ENCODE measurements at places on chromosomes 12 and 14.

DNA sequence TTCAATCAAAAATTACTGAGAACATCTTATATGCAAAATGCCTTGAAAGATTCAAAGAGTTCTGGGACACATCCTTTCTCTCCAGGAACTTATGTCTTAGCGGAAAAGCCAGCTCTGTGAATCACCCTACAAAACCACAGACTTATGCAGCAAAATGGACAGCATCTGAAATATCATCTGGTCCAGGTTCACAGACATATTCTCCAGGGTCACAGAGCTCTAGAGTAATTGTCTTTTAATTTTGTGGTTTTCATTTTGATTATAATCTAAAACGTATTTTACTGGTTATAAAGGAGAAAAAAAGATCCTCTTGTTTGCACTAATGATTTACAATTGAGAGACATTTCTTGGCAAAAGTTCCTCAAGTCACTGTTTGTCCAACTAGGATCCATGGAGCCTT lies 246.2 kb downstream of the MSRB3 start:
- no peaks in the 10 kb centered on the region for H3K36me3 ChIP-seq
- H3K4me1 ChIP-seq, result no peaks in the 10 kb centered on the region
- H3K4me3 ChIP-seq, result no peak overlapping the region
- no peak overlapping the region for H3K27ac ChIP-seq
- no peaks in the 10 kb centered on the region for H3K27me3 ChIP-seq

DNA sequence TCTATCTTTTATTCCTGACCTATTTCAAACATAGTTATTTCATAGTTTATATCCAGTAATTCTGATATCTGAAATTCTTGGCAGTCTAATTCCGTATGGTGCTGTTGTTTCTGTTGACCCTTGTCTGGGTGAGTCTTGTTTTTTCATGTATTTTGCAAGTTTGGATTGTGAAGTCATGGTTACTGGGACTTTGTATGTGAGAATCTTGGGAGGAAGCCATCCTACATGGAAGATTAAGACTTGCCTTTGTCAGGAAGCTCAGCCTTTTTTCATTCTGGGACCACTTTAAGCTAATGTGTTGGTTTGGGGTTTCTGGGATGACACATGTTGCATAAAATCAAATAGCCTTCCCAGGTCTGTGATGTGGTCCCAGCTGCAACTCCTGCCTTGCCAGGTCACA lies 191.6 kb upstream of the E2F7 start:
- no peaks in the 10 kb centered on the region for H3K36me3 ChIP-seq
- no peaks in the 10 kb centered on the region for H3K27me3 ChIP-seq
- no peaks in the 10 kb centered on the region for H3K4me1 ChIP-seq
- H3K27ac ChIP-seq, result no peak overlapping the region

- no peak for DNase-seq
- H3K27ac ChIP-seq, result no peak overlapping the region
- H3K4me3 ChIP-seq, result no peak overlapping the region
- H3K27me3 ChIP-seq, result no peaks in the 10 kb centered on the region
Measured at GRCh38 chr12:103369929-103370328, 125.8 kb downstream of the C12orf42 start.

- H3K36me3 ChIP-seq, result no peaks in the 10 kb centered on the region
- no peak for DNase-seq
- no peak overlapping the region for H3K4me3 ChIP-seq
- H3K4me1 ChIP-seq, result no peaks in the 10 kb centered on the region
- H3K27ac ChIP-seq, result no peak overlapping the region
Measured at GRCh38 chr12:49615725-49616124, 7.6 kb upstream of the PRPF40B start.

- H3K36me3 ChIP-seq, result no peaks in the 10 kb centered on the region
- H3K4me1 ChIP-seq, result no peaks in the 10 kb centered on the region
- no peak overlapping the region for H3K27ac ChIP-seq
- H3K4me3 ChIP-seq, result no peak overlapping the region
- H3K27me3 ChIP-seq, result no peaks in the 10 kb centered on the region
- DNase-seq, result no peak
Measured at GRCh38 chr12:66600903-66601302, 78.0 kb downstream of the GRIP1 start.

DNA sequence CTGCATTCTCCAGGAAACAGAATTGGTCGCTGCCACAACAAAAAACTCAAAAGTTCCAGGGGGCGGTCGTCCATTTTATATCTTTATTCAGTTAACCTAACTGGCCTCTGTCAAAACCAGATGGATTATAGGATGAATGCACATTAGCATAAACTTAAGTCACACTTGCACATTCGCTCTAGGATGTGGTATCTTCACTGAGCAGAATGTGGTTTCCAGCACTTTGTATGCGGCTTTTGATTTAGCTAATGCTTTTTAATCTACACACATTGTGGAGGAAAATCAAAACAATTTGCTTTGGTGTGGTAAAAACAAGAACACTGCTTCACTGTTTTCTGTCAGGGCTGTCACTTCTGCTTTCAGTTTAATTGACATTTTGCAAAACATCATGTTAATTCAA lies 4.5 kb downstream of the TAS2R50 start:
- H3K27ac ChIP-seq, result no peak overlapping the region
- no peaks in the 10 kb centered on the region for H3K36me3 ChIP-seq
- H3K4me1 ChIP-seq, result no peaks in the 10 kb centered on the region
- no peak overlapping the region for H3K4me3 ChIP-seq
- H3K27me3 ChIP-seq, result no peaks in the 10 kb centered on the region

GRCh38 chr12:104662203-104662602 lies 205.5 kb downstream of the CHST11 start:
- no peaks in the 10 kb centered on the region for H3K27me3 ChIP-seq
- peaks cover 7% of the 10 kb centered on the region for H3K4me1 ChIP-seq
- H3K36me3 ChIP-seq, result no peaks in the 10 kb centered on the region
- no peak overlapping the region for H3K4me3 ChIP-seq
- no peak overlapping the region for H3K27ac ChIP-seq

GRCh38 chr12:57600395-57600794 lies 4.2 kb upstream of the DTX3 start:
- H3K4me1 ChIP-seq, result peaks cover 23% of the 10 kb centered on the region
- no peaks in the 10 kb centered on the region for H3K27me3 ChIP-seq
- no peaks in the 10 kb centered on the region for H3K36me3 ChIP-seq
- no peak overlapping the region for H3K4me3 ChIP-seq
- H3K27ac ChIP-seq, result no peak overlapping the region

- no peak overlapping the region for H3K27ac ChIP-seq
- H3K36me3 ChIP-seq, result no peaks in the 10 kb centered on the region
- peaks cover 18% of the 10 kb centered on the region for H3K4me1 ChIP-seq
- DNase-seq, result no peak
Measured at GRCh38 chr12:71439362-71439612, 311 bp upstream of the LGR5 start.

- no peaks in the 10 kb centered on the region for H3K36me3 ChIP-seq
- no peak overlapping the region for H3K4me3 ChIP-seq
- no peak overlapping the region for H3K27ac ChIP-seq
- DNase-seq, result no peak
Measured at GRCh38 chr12:43131301-43131700, 420.7 kb downstream of the ADAMTS20 start.

DNA sequence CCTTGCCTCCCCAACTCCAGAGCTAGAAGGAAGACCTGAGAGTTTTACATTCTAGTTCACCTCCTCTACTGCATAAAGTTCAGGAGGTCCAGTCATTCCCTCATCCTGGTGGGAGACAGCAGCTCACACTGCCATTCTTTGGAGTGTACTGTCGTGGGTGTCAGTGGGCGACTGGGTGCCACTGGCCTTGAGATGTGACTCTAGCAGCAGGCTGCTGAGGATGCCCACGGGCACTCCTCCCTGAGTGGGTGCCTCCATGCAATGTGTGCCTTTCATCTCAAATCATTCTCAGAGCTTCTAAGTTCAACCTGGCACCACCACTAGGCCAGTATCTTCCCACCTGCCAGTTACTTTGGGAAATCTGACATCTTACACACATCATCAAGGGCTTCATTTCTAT lies 12.5 kb downstream of the RFX4 start:
- H3K27me3 ChIP-seq, result no peaks in the 10 kb centered on the region
- no peaks in the 10 kb centered on the region for H3K36me3 ChIP-seq
- no peak overlapping the region for H3K27ac ChIP-seq
- DNase-seq, result no peak
- no peak overlapping the region for H3K4me3 ChIP-seq

DNA sequence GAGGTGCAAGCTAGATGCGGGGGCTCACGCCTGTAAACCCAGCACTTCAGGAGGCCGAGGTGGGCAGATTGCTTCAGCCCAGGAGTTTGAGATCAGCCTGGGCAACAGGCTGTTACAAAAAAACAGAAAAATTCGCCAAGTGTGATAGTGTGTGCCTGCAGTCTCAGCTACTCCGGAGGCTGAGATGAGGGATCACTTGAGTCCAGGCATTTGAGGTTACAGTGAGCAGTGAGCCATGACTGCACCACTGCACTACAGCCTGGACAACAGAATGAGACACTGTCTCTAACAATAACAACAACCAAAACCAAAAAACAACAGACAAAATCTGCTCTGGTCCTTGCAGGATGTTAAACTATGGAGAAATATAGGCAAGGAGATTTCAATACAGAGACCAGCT lies 13.9 kb downstream of the BTBD7 start:
- H3K4me3 ChIP-seq, result no peak overlapping the region
- no peak for DNase-seq
- H3K36me3 ChIP-seq, result no peaks in the 10 kb centered on the region

DNA sequence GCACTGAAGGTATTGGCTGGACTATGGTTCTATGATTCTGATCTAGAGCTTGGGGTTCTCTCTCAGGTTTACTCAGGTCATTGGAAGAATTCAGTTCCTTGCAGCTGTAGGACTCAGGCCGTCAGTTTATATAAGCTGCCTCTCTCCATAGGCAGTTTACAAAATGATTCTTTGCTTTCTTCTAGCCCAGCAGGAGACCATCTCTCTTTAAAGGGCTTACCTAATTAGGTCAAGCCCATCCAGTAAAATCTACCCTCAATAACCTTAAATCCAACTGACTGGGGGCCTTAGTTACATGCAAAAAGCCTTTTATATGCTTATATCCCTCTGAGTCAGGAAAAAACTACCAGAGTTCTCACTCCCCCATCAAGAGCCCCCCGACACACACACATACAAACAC lies 80.5 kb upstream of the GARIN6 start:
- H3K4me1 ChIP-seq, result no peaks in the 10 kb centered on the region
- H3K4me3 ChIP-seq, result no peak overlapping the region
- no peaks in the 10 kb centered on the region for H3K27me3 ChIP-seq
- no peak for DNase-seq
- no peaks in the 10 kb centered on the region for H3K36me3 ChIP-seq

- H3K27me3 ChIP-seq, result no peaks in the 10 kb centered on the region
- peak overlapping the region; percentile 13 for H3K27ac ChIP-seq
- no peak overlapping the region for H3K4me3 ChIP-seq
- no peaks in the 10 kb centered on the region for H3K36me3 ChIP-seq
- no peak for DNase-seq
Measured at GRCh38 chr12:85804663-85805062, 31.5 kb downstream of the RASSF9 start.

DNA sequence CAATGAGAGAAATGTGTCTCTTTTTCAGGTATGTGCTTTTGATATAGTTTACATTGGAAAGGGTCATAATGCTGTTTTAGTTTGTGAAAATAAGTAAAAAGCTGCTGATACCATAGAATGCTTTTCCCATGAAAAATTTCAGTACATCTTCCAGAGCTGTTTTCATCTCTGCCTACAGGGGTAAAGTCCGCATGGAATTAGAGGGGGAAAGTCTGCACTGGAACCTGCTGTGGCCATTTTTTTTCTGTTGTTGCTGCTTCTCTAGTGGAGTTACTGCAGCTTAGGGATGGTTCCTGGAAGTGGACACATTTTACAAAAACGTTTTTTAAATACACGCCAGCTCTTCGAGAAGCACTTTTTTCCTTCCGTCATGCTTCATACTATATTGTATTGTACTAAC lies 81.3 kb downstream of the VEZT start:
- H3K27me3 ChIP-seq, result no peaks in the 10 kb centered on the region
- H3K36me3 ChIP-seq, result peaks cover 44% of the 10 kb centered on the region
- no peak overlapping the region for H3K4me3 ChIP-seq
- H3K4me1 ChIP-seq, result no peaks in the 10 kb centered on the region

- H3K36me3 ChIP-seq, result no peaks in the 10 kb centered on the region
- peaks cover 48% of the 10 kb centered on the region for H3K4me1 ChIP-seq
- no peak overlapping the region for H3K4me3 ChIP-seq
- no peak for DNase-seq
Measured at GRCh38 chr12:3116106-3116844, 39.1 kb downstream of the TSPAN9 start.

DNA sequence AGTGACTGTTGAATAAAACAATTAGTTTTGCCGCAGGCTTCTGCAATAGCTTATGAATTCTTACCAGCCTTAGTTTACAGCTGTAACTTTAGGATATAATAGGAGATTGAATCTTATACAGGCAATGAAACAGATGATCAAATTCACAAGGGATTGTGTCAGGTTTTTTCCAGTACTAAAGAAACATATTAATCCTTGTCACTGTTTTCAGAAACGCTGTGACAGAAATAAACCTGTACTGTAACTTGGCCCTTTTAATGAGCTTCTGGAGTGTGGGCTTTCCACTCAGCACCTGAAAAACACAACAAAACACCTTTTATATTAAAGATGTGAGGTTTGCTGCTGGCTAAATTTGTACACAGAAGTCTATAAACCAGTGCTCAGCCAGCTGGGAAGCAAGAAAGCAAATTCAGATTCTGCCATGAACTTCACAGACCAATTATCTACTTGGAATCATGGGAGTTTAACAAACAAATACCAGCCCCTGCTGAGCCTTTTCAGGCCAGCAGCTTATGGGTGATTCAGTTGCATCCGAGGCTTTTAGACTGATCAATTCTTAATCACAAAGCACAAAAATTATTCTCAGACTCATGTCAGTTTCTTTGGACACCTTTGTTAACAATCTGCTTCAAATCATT lies 109.5 kb downstream of the FOXG1 start:
- no peaks in the 10 kb centered on the region for H3K27me3 ChIP-seq
- no peak overlapping the region for H3K27ac ChIP-seq
- no peak overlapping the region for H3K4me3 ChIP-seq
- DNase-seq, result no peak
- no peaks in the 10 kb centered on the region for H3K4me1 ChIP-seq

GRCh38 chr14:55316564-55316963 lies 45.3 kb downstream of the FBXO34 start:
- no peaks in the 10 kb centered on the region for H3K27me3 ChIP-seq
- peaks cover 21% of the 10 kb centered on the region for H3K4me1 ChIP-seq
- no peak for DNase-seq

- no peak for DNase-seq
- H3K27ac ChIP-seq, result no peak overlapping the region
- H3K4me1 ChIP-seq, result peaks cover 6% of the 10 kb centered on the region
Measured at GRCh38 chr12:94165670-94166364, 17.4 kb downstream of the PLXNC1 start.

DNA sequence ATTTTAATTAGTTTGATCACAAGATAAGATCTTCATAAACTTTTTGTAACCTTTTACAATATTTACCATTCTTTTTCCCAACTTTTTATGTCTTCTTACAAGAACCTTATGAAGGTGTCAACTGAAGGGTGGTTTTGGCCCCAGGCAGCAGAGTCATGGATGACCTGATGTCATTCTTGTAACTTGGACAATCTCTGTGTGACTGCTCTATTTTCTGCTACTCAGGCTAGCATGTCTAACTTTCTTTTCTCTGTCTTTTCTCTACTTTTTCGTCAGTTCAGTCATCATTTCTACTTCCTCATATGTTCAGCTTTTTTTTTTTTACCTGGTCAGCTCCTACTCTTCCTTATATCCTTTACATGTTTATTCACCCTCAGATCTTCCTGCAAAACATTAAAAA lies 150.7 kb upstream of the PTPRQ start:
- DNase-seq, result no peak
- no peaks in the 10 kb centered on the region for H3K27me3 ChIP-seq
- H3K4me3 ChIP-seq, result no peak overlapping the region

GRCh38 chr12:89864411-89864810 lies 155.8 kb upstream of the ATP2B1 start:
- H3K36me3 ChIP-seq, result no peaks in the 10 kb centered on the region
- no peak overlapping the region for H3K4me3 ChIP-seq
- no peaks in the 10 kb centered on the region for H3K27me3 ChIP-seq
- H3K27ac ChIP-seq, result no peak overlapping the region
- DNase-seq, result no peak
- H3K4me1 ChIP-seq, result peaks cover 8% of the 10 kb centered on the region

Measured in vagina (tissue), 2 donors.